Activated CD8-positive, alpha-beta T cell treated with anti-CD3 and anti-CD28 coated beads for 36 hours (primary cell): ENCODE measurements at places on chromosomes 16 and 17.

- no peak for DNase-seq
Measured at GRCh38 chr16:65781363-65781762, 585.1 kb upstream of the CDH5 start.

GRCh38 chr16:3152991-3153368 lies 18.2 kb downstream of the ZNF213 start:
- DNase-seq, result no peak

DNA sequence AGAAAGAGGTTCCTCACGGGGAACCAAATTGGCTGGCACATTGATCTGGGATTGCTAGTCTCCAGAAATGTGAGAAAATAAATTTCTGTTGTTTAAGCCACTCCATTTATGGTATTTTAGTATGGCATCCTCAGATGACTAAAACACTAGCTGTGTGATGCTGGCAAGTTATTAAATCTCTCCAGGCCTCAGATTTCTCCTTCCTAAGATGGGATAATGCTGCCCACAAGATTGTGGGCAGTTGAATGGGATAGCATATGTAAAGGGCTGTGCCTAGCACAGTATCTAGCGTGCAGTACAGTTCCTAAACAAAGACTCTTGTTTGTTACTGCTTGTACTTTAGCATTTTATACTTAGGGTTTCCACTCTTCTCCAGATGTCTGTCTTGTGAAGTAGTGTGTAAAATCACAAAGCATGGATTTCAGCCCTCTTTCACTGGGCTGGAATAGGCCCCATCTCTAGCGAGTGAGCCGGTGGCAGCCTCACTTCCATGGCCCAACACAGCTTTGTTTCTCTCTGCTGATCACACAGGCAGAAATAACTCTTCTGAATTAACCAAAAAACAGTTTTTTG lies 38.2 kb upstream of the PHAF1 start:
- no peak for DNase-seq

DNA sequence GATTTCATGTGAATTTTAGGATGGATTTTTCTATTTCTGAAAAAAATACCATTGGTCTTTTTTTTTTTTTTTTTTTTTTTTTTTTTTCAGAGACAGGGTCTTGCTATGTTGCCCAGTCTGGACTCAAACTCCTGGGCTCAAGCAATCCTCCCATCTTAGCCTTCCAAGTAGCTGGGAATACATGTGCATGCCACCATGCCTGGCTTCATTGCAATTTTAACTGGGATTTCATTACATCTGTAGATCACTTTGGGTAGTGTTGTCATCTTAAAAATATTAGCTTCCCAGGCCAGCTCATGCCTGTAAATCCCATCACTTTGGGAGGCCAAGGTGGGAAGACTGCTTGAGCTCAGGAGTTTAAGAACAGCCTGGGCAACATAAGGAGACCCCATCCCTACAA lies 54.8 kb downstream of the TOM1L2 start:
- DNase-seq, result no peak

DNA sequence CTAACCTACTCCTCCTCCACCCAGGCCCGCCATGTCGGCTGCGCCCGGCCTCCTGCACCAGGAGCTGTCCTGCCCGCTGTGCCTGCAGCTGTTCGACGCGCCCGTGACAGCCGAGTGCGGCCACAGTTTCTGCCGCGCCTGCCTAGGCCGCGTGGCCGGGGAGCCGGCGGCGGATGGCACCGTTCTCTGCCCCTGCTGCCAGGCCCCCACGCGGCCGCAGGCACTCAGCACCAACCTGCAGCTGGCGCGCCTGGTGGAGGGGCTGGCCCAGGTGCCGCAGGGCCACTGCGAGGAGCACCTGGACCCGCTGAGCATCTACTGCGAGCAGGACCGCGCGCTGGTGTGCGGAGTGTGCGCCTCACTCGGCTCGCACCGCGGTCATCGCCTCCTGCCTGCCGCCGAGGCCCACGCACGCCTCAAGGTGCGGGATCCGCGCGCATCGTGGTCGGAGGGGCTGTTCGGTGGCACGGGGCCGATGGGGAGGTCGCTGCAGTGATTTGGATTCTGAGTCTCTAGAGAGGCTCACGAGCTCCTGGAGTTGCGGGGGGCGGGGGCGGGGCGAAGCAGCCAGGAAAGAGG lies 878 bp downstream of the TRIM72 start:
- DNase-seq, result no peak

- DNase-seq, result no peak
Measured at GRCh38 chr16:57409870-57410587, 5.5 kb downstream of the CCL17 start.

DNA sequence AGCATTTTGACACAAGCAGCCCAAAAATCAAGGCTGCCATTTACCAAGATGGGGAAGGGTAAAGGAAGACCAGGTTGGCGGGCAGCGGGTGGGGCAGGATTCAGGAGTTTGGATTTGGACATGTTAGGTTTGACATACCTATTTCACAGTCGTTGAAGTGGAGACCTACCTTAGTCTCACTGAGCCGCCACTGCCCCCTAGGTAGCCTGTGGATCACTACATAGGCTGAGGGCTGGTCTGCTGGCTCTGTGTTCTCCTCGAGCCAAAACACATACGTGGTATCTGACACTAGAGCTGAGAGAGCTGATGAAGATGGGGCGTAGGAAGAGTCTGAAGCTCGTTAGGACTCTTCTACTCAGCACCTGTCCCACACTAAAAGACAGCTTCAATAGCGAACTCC lies 115.1 kb downstream of the HIC1 start:
- DNase-seq, result peak; percentile 56

DNA sequence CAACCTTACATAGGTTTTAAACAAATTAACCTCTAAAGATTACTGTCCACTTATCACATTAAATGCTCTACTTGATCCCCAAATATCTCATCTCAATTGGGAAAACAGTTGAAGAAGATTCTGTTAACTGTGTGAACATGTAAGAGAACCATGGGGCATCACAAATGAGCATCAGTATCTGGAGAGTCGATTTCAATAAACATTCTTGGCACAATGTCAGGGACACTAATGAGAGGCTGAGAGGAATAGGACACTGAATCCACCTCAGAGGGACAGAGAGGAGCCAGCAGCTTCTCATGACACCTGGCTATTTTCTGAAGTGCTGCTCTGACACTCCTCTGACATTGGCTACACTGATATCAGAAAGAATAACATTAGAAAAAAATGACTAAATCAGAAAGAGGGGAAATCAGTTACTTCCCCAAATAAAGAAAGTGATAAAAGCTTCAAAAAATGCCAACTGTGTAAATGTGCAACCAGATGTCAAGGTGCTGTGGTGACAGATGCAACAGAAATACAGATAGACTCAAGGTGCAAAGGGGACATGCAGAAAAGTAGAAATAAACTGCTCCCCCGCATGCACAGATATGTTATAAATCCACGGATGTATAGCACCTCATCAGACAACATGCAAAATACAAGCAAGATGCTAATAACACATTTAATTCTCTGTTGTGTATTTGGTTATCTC lies 67.4 kb downstream of the SNX11 start:
- no peak for DNase-seq

- DNase-seq, result no peak
Measured at GRCh38 chr16:87728026-87728425, 37.8 kb downstream of the KLHDC4 start.

DNA sequence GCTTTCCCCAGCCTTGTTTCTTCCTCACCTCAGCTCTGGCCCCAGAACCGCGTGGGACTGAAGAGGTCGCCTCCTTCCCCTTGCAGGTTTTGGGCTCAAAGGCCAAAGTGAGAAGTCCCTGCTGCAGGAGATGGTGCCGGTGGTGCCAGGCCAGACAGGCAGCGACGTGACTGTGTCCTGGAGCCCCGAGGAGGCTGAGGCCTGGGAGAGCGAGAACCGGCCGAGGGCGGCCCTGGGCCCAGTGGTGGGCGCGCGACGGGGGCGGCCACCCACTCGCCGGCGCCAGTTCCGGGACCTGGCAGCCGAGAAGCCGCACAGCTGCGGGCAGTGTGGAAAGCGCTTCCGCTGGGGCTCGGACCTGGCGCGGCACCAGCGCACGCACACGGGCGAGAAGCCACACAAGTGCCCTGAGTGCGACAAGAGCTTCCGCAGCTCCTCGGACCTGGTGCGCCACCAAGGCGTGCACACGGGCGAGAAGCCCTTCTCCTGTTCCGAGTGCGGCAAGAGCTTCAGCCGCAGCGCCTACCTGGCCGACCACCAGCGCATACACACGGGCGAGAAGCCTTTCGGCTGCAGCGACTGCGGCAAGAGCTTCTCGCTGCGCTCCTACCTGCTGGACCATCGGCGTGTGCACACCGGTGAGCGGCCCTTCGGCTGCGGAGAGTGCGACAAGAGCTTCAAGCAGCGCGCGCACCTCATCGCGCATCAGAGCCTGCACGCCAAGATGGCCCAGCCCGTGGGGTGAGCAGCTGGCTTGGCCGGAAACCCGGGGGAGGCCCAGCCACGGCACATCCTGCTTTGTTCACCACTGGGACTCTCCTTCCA lies 6.0 kb downstream of the ZNF213 start:
- DNase-seq, result no peak

GRCh38 chr16:67917852-67918236 lies 13.8 kb downstream of the CTRL start:
- peak; percentile 75 for DNase-seq

DNA sequence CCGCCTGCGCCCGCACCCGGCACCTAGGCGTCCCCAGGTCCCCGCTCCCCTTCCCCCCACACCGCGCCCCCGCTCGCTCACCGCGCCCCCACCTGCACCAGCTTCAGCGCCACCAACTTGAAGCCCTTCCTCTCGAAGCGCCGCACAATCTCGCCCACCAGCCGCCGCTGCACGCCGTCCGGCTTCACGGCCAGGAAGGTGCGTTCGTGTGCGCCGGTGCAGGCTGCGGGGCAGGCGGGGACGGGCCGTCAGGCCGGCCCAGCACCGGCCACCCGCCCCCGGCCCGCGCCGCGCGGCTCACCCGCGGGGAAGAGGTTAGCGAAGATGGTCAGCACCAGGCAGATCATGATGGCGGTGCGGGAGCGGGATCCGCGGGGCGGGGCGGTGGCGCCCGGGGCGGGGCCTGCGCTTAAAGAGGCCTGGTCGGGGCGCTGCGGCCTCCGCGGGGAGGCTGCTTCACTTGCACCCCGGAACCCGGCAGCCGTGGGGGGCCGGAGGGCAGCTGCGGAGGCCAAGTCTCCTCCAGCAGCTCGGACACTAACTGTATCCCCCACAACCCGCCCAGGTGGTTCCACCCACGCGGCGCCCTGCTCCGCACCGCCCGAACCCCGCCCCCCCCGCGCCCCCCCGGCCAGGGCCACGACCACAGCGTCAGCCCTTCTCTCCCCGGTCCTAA lies at the start of gene NME3:
NME3 (minus strand) TSS at position 356 of the 676 bp plus-strand sequence; CDS start at position 347, 9 bp downstream.
- peak; percentile 85 for DNase-seq

- DNase-seq, result no peak
Measured at GRCh38 chr17:46901291-46901690, 21.7 kb upstream of the GOSR2 start.

GRCh38 chr16:73505577-73505976 lies 457.6 kb upstream of the ZFHX3 start:
- DNase-seq, result no peak

DNA sequence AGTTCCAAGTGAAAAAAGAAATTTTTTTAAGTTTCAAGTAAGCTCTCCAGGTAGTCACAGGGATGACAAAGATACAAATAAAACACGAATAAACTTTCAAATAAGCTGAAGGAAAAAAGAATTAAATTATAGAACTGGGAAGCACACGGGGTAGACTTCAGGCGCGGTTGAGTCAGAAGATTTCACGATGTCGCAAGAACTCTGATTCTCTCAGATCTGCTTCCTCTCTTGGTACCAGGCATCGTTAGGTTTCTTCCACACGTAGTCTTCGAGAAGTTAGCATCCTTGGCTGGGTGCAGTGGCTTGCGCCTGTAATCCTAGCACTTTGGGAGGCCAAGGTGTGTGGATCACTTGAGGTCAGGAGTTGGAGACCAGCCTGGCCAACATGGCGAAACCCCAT lies 784.1 kb upstream of the RBFOX1 start:
- DNase-seq, result no peak

DNA sequence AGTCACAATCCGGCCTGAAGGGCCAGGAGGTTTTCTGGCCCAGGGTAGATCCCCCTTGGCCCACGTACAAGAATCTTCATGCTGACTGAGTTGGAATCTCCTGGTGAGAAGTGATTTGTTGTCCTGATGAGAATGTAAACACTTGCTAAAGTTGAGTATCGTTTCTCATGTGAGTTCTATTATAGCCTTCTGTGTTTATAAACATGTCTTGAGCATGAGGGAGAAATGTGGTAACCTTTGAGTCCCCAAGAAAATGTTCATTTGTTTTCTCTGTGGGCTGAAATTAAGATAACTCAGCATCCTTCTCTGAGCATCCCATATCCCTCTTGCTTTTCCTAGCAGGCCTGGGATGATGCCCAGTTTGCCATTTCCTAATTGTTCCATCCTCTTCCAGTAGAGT lies 204.8 kb downstream of the FTO start:
- DNase-seq, result no peak

GRCh38 chr17:50471009-50471905 lies 2.6 kb upstream of the CHAD start:
- no peak for DNase-seq

- no peak for DNase-seq
Measured at GRCh38 chr16:2157480-2158261, 2.1 kb downstream of the TRAF7 start.

GRCh38 chr16:27769561-27770255 lies 219.8 kb downstream of the KATNIP start:
- DNase-seq, result no peak

- peak; percentile 15 for DNase-seq
Measured at GRCh38 chr16:2056681-2057407, 9.1 kb downstream of the TSC2 start.

GRCh38 chr16:86347090-86347489 lies 163.2 kb upstream of the FOXF1 start:
- DNase-seq, result no peak

DNA sequence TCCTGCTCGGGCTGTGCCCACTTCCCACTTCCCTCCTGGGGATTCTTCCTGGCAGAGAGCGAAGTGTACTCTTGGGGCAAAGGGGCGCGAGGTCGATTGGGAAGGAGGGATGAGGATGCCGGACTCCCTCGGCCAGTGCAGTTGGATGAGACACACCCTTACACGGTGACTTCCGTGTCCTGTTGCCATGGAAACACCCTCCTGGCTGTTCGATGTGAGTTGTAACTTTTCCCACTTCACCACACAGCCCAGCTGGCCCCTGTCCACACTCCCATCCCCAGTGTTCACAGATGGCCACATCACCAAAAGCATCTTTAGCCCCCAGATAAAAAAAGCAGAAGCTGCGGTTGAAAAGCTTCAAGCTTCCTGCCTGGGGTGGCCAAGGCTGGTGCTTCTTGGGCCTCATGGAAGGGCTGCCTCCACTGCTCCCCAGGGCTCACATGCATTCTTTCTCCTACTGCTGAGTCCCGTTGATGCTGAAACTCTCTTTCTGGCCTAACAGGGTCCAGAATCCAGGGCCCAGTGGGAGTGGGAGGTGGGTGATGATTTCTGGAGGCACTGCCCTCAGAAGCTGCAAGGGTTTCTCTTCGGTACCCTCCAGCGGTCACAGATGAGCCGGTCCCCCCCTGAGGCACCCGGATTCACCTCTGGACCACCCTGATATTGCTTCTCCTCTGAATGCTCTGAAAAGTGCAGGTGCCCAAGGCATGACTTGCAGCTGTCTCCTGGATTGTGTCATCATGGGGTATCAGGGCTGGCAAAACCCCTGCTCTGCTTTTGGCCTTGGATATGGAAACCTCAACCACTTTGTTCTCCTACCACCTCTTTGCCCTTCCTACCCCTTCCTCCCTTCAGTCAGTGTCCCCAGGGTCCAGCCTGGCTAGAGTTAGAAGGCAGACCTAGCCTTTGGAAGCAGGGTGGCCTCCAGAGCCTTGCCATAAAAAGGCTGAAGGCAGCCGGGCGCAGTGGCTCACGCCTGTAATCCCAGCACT lies 2.2 kb upstream of the TRAF4 start:
- DNase-seq, result no peak
